DMS79 treated with DMSO at 0.1 percent for 48 hours (cell line): ENCODE measurements at places on chromosomes 12 and 14.

GRCh38 chr12:100545092-100545491, 28.4 kb upstream of the GAS2L3 start:
- no peak for DNase-seq

DNA sequence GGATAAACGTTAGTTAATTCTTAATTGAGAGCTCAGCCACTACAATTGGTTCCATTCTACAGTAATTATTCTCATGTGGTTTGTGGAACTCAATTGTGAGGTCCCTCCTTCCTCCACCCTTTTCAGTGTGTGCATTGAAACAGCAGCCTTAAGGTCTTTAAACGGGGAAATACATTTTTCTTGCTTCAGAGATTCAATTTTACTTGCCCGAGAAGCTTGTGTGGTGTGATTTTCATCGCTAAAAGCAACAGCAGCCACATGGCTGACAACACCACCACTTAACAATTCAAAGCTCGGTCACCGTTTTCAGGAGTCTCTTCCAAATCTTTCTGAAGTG, 733 bp upstream of the PPFIBP1 start:
- DNase-seq: peak; percentile 19

DNA sequence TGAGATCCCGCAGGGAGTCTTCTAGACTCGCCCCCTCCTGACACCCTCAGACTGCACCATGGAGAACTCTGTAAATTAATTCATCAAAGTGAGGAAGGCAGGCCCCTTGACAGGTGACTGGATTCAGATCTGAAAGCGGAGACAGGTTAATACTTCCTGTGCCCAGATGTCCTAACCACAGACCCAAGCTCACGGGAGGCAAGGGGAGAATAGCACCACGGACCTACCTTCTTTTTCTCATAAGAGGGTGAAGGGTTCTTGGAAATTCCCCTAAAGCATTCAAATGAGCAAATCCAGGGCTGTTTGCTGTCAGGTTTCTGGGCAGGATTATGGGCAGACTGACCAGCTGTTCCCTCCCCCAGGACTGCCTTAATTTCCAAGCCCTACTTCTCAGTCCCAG, 170.0 kb downstream of the ZFP36L1 start:
- no peak for DNase-seq

GRCh38 chr14:95063391-95063790, 93.9 kb downstream of the DICER1 start:
- no peak for DNase-seq

- DNase-seq: peak; percentile 29
Observed at GRCh38 chr14:35632676-35633075, 98.7 kb downstream of the INSM2 start.

DNA sequence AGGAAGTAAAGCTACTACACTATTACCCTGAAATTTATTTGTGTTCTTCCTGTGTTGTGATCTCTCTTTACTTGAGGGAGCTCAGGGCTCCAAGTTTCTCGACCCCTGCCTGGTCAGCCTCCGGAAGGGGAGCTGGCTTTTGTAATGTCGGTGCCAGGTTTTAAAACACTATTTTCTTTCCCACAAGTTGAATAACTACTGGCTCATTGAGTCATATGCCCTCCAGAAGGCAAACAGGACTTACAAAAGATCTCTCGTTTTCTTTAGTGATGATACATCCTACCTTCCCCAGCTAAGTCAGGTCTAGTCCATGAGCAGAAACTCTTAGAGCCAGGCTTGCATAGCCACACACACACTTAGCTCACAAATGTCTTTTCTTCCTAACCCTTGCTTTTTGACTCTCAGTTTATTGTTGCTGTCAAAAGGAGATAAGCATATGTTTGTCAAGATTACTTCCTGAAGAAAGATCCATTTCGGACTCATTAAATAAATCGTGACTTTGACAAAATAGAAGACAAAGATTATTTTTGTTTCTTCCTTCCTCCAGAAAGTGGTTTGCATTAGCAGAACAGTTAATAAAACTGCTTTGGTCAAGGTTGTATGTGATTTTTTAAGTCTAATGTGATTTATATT, 209.8 kb upstream of the FLRT2 start:
- no peak for DNase-seq

- no peak for DNase-seq
Observed at GRCh38 chr14:93775158-93775557, 13.1 kb downstream of the PRIMA1 start.

GRCh38 chr14:51996148-51996746, 6.9 kb downstream of the RTRAF start:
- no peak for DNase-seq

DNA sequence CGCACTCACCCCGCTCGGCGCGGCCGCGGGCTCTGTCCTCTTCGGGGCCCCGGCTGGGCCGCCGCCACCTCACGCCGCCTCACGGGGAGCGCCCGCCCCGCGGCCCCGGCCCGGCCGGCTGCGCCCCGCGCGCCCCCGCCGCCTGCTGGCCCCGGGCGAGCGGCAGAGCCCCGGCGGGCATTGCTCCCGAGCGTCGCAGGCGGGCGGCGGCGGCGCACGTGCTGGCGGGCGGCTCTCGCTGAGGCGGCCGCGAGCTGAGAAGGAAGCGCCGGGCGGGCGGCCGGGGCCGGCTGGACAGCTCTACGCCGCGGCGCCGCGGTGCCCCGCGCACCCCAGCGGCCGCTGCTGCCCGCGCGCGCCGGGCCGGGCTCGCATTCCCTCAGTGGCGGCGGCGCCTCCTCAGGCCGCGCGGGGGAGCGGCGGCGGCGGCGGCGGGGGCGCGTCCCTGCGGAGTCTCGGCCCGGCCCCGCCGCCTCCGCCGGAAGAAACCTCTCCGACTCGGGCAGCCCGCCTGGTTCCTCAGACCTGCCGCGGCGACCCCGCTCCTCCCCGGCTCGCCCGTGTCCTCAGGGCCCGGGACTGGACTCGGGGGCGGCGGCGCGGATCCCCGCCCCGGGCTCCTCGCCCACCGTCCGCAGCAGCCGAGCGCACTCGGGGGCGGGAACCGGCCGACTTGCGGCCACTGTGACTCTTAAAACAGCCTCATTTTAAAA, at the start of gene PITPNM2:
TSS of gene PITPNM2 (minus strand) at position 347 of the 713 bp plus-strand sequence. CDS start 116,500 bp downstream, outside the sequence.
- DNase-seq: no peak

GRCh38 chr14:68305738-68306137, 486.2 kb downstream of the RAD51B start:
- DNase-seq: no peak

- peak; percentile 80 for DNase-seq
Observed at GRCh38 chr14:32560209-32560857, 231.2 kb downstream of the AKAP6 start.

DNA sequence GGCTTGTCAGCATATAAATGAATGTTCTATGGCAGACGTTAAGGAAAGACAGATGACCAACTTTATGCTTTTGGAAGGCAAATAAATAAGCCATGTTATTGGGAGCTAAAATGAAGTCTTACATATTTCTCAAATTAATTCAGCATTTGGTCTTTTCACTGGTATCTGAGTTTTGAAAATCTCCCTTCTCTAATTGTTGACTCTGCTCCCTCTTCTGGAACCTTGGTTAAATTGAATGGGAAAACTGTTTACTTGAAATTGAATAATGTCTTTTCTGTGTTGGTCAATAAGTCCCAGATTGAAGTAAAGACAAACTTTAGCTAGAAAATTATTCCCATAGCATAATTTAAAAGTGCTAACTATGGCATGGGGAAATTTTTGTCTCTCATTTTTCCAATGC, 38.7 kb downstream of the LGR5 start:
- no peak for DNase-seq

GRCh38 chr14:22519877-22520685, 68.9 kb downstream of the DAD1 start:
- no peak for DNase-seq

DNA sequence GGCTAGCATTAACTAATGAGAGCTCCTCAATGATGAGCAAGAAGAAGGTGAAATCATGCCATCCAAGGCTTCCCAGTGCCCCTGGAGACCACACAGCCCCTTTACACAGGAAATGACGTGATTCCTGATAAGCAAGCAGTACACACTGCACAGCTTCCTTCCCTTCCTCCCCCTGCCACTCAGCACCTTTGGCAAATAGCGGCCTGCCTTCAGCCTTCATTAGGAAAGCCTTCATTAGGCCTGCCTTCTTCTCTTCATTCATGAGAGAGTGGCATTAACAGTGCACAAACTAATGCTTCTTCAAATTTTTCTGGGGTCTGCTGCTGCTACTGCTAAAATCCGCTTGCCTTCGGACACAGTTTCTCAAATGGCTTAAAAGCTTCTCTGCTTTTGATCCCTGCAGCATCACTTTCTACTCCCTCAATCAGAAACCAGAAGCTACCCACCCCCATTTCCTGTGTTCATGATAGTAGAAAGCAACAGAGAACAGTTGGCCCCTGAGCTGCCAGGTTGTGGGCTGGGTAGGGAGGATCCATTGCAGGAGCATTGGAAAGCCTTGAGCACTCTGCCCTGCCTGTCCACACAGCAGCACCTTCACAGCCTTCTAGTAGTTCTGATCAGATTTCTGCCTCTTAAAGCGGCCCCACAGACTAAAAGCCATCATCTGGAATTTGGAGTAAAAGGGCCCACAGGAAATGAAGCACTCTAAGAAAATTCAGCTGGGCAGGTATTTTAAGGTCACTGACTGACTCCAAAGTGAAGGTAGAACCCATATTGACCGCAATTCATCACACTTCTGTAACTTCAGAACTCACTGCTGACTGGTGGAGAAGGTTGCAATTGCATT, 103.8 kb upstream of the ETV6 start:
- no peak for DNase-seq

DNA sequence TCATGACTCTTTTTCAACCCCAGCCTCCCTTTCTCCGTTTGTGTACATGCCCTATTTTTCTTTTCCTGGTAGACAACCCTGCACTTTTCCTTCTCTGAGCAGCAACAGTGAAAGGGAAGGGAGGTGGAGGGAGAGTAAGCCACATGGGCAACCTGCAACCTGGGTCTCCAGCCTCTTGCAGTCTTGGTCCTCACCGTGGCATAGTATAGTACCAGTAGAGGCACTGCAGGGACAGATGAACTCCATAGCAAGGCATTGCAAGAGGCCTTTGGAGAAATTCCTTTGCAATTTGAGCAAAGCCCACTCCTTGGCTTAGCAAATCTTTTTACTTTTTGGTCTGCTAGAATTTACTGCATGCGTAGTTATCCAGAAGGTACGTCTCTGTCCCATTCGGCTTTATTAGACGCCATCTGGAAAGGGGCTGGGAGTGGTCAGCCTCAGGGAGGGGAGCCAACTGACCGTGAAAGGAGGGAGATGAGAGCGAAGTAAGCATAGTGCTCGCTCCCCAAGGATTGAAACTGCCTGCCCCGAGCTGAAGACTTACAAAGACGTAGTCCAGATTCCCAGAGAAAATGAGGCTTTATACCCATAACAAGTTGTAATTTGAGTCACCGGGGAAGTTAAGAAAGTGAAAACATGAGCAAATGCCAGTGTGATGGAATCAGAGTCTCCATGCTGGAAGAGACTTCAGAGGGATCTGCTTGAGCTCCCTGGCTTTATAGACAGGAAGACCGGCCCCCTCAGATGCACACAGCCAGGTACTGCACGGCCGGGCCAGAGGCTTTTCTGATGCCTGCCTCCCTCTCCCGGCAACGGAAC, 332.0 kb downstream of the CACNA1C start:
- no peak for DNase-seq

- DNase-seq: no peak
Observed at GRCh38 chr12:12007001-12007712, 63.6 kb upstream of the BCL2L14 start.

- no peak for DNase-seq
Observed at GRCh38 chr12:47207829-47208248, 128.1 kb upstream of the AMIGO2 start.

- DNase-seq: no peak
Observed at GRCh38 chr12:27606986-27607385, 83.0 kb downstream of the PPFIBP1 start.

GRCh38 chr12:94768398-94769046, 118.2 kb upstream of the TMCC3 start:
- no peak for DNase-seq

- peak; percentile 95 for DNase-seq
Observed at GRCh38 chr12:50326590-50327284, 43.4 kb upstream of the LIMA1 start.

DNA sequence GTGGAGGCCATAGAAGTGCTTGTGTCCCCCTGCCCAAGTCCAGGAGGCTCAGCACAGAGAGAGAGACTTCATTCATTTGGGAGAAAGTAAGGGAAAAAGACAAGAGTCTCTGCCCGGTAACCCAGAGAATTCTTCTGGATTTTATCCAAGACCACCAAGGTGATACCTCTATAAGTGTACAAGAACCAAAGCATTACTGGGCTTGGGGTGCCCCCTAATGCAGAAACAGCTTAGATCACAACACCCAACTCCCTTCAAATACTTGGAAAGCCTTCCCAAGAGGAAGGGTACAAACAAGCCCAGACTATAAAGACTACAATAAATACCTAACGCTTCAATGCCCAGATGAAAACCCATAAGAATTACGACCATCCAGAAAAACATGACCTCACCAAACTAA, 119.7 kb upstream of the PDE3A start:
- no peak for DNase-seq

- no peak for DNase-seq
Observed at GRCh38 chr12:69440016-69440415, 30.2 kb upstream of the FRS2 start.

DNA sequence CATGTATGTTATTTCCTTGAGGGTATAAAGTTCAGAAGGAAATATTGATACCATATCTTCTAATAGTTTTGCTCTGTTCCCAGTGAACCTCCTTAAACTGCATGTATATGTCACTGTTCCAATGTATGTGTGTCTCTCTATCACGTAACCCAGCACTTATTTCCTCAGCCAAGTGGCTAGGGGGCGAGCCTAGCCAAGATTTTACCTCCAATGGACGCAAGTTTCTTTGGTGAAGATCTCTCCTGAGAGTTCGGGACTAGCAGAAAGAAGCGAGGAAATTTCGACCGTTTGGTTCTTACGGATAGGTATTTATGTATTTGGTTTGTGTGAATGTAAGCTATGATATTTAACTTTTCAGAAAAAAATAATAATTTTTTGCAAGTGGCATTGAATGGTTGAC, 2.5 kb downstream of the SFSWAP start:
- no peak for DNase-seq

DNA sequence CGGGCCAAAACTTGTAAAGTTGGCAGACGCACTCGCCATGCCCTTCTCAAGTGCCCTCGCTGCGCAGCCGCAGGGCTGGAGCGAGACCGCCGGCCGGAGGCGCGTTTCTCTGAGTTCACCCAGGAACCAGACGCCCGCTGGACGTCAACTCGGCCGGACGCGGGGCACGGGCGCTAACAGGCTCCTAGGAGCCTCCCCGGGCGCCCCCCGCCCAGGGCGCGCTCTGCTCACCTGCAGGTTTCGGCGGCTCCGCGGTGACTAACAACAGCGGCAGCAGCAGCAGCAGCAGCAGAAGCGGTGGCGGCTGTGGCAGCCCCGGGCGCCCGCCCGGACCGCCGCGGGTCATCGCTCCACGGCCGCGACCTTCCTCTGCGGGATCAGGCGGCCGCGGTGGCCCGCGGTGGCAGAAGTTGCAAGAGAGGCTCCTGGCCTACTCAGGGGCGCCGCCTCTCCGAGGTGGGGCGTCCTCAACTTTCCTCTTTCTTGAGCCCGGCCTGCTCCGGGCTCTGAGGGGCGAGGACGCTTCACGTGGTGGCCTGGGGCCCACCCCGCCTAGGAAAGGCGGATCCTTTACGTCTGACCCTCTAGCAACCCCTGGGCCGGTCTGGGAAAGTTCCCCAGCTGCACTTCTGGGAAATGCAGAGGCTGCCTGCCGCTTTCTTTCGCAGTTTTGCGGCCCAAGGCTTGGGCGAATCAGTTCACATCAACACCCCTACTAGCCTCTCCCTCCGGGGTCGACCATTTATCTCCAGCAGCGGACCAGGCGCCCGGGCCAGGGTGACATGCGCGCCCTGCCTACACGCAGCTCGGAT, at the start of gene PLBD1:
TSS of gene PLBD1 (minus strand) at position 533 of the 812 bp plus-strand sequence. CDS start at position 346, 187 bp downstream.
- peak; percentile 47 for DNase-seq

GRCh38 chr14:55807053-55807880, 227.3 kb downstream of the KTN1 start:
- peak; percentile 95 for DNase-seq
